ENCODE measurements at places on chromosomes 16 and 17.

DNA sequence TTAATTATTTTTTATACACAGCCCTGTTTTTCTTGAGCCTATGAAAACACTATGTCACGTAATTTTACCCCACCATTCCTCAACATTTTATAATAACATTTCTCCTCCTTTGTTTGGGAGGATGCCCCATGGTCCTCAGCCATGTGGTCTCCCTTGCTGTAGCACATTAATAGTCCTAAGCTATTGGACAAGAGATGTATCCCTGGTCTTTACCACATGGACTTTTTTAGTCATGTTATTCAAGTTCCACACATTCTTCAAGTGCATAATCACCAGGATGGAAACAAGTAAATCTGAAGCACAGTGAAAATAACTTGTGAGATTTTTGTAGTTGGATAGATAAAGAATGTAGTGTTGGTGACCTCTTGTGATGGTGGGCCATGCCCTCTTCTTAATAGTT, 2.0 kb upstream of the KRTAP2-3 start:
- no peak for DNase-seq

- DNase-seq, result no peak
These were observed 199.5 kb downstream of the ZNF18 start for GRCh38 chr17:11797803-11798202.

DNA sequence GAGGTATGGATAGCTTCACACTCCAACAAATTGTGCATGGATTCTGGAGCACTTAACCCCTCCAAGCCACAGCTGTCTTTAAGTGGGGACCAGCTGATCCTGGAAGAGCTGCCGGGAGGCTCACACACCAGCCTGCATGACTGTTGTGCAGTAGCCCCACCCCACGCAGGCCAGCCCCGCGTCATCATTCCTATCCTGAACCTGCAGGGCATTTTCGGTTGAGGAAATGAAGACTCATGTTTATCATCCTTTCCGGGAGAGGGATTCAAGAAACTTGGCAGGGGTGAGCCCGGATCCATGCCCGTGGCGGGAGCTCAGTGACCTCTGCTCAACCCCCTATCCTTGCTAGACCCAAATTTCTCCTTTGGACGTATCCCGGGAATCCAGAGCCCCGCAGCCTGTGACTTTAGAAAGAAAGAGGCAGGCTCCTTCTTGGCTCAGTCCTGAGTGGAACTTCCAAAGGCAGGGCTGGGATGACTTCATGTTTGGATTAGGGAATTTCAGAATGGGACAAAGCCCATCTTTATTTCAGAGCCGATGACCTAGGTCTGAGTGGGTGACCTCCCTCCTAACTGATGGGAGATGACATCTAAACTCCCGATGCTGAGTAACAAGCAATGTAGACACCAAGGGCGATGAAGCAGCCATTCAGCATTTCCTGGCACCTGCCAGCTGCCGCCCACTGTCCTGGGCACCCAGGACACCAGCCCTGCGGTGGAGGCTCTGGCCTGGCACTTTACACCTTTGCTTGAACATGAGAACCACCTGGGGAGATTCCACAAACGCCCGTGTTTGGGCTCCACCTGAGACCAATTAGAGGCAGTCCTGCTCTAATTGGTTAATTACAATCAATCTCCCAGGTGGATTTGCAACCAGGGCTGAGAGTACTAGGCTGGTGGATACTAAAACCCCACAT, 43.3 kb upstream of the CMIP start:
- no peak for DNase-seq

DNA sequence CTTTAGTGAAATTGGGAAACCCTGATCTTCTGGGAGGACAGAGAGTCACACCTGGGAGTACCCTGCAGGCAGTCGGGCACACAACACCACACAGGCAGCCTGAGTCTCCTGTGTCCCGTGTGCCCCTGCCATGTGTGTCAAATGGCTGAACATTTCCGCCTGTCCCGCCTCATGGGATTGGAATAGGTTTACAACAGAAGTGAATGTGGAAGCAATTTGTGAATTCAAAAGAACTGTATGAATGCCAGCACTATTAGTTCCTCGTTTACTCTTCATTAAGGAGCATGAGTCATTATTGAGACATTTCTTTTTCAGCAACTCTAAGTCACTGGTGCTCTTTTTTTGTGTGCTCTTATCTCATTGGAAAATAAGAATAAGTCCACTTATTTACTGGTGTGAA, 226.5 kb downstream of the PMP22 start:
- DNase-seq, result no peak

DNA sequence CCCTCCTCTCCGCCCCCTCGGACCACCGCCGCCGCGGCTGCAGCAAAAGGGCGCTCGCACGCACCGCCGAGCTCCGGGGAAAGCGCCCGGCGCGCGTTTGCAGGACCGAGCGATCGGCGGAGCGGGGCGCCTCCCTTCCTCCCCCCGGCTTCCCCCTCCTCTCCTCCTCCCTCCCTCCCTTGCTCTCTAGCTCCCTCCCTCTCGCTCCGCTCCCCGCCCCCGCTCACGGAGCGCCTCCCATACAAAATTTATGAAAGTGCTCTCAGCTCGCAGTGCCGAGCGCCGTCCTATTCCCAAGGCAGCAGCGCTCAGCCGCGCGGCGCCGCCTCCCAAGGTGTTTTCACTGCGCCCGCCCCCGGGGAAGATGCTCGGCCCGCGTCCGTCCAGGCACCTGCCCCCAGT, at the start of gene RTN4RL1:
Gene RTN4RL1, minus strand, starts transcription at position 115 of the 402 bp plus-strand sequence. CDS start 469 bp downstream, outside the sequence.
- peak; percentile 56 for DNase-seq

GRCh38 chr17:40038882-40039513, 15.2 kb downstream of the MED24 start:
- no peak for DNase-seq

DNA sequence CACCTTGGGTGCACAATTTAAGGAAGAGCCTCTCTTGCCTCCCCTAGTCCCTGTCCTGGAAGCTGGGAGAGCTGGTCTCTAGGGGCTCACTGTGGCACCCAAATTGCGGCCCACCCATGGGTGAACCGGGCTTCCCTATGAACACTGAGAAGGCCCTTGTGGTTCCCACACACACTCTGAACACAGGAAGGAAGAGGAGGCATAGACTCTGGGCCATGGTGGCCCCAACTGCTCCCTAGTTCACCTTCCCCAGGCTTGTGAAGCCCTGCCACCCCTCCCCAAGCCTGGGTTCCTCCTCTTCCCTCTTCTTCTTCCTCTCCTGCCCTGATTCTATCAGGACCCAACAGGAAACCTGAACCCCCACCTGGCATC, 10.5 kb downstream of the SREBF1 start:
- DNase-seq, result no peak

GRCh38 chr16:80751167-80751566, 53.2 kb downstream of the CDYL2 start:
- DNase-seq, result no peak

DNA sequence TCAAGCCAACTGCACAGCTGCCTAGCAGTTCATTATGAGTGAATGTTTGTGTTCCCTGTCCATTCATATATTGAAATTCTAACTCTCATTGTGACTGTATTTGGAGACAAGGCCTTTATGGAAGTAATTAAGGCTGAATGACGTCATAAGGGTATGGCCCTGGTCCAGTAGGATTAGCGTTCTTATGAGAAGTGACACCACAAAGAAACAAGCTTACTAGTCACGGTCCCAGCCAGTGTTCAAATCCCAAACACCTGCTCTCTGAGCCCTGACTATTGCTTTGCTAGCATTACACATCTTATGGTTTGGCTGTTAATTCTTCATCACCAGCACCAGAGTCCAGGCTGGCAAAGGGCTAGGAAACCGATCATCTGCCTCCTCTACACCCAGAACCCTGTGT, 2.2 kb downstream of the ZNF668 start:
- no peak for DNase-seq

GRCh38 chr17:64627797-64628196, 34.3 kb downstream of the SMURF2 start:
- DNase-seq, result peak; percentile 8

DNA sequence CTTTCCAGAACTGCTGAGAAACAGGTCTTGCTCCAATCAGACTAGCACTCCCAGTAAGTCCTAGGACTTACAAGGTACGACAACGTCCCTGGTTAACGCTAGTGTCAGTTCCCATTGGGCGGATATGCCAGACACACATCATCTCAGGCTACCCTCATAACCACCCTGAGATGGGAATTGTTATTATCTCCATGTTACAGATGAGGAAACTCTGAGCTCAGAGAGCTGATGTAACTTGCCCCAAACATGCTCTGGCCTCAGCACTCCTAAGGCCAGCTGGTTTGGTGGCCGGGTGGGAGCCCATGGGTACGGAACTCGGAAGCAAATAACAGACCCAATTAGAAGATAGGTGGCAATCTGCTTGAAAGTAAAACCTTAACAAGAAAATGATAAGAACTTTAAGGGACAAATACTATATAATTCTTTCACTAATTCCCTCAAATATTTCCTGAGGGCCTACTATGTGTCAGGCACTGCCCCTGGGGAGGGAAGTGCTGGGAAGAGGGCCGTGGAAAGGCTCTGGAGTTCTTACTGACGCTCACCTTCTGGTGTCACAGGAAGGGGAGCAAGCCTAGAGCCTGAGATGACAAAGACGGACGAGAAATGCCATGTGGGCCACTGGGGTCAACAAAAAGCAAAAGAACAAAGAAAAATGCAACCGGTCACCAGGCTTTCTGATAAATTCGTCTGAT, 6.9 kb downstream of the CREBBP start:
- DNase-seq, result no peak

DNA sequence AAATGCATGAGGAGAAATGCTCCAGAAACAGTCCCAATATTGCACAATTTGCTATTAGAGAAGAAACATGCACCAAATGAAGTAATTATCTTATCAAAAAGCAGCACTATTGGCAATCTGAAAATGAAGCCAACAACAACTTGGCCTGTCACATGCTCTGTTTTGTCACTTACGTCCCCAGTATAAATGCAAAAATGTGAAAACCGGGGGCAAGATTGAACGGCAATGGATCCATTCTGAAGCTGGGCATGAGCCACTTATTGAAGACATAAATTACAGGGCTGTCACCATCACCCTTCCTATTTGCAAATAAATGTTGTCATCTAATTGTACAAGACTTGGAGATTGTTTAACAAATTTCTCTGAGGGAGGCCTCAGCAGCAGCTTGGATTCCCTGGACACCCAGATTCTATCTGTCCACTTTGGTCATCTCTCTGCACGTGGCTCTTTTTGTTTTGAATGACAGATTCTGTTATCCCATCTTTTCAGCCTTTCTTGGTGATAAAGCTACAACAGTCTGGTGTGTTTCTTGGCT, 180.2 kb upstream of the CDH5 start:
- DNase-seq, result no peak

DNA sequence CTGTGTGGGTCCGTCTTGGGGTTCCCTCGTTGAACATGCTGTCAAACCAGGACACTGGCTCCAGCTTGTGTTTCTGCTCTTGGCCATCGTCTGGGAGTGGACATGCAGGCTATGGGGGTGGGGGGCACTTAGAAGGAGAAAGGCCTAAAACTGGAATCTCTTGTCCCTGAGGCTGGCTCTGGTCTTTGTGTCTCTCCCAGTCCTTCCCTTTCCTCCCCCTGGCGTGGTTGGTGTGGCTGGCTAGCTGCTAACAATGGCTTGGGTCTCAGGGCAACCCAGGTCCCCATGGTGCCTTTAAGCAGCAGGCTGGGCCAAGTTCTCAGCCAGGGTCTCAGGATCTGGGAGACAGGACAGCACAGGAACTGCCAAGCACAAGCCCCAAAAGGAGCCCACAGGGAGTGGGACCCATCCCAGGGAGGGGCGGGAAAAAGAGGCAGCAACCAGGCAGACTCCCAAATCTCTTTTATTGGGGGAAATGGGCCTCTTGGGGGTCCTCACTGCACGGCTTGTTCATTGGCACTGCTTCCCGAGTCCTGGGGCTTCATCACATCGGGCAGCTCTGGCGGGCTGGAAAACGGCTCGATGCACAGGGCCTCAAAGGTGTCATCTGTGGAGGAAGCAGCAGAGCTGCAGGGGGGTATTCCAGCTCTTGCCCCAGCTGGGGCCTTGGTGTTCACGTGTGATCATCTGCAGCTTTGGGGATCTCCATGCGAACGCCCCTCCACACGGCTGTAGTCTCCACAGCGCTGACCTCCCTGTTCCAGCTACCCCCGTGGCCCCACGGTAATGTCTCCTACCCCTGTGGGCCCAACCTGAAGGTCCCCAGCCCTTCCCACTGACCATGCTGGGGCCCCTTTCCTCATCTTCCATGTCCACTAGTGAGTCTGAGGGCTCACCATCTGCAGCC, 5.3 kb downstream of the ELOB start:
- no peak for DNase-seq

GRCh38 chr16:49459953-49460735, 86.5 kb downstream of the C16orf78 start:
- no peak for DNase-seq

DNA sequence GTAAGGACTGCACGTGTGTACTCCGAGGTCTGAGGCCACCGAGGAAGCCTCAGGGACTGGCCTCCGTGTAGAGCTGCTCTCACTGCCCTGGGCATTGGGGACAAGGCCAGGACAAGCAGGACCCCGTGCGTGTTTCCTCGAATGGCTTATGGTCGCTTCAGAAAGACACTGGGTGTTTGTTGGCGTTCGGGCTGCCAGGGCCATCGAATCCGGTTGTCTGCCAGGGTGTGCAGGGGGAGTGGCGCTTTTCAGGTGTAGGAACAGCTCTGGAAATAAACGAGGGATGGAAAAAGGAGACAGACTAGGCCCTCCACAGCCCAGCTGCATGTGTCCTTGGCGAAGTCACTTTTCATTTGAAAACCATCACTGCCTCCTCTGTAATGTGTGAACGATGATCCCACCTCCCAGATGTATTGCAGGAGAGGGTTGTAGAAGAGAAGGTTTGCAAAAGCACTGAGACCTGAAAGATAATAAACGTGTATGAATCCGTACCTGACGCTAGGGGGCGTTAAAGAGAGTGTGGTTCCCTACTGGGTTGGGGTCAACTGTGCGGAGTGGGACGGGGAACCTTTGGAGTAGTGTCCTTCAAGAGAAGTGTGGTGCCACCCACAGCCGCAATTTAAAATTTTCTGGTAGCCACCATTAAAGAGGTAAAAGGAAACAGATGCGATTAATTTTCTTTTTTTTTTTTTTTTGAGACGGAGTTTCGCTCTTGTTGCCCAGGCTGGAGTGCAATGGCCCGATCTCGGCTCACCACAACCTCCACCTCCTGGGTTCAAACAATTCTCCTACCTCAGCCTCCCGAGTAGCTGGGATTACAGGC, 2.1 kb upstream of the ZSCAN10 start:
- peak; percentile 52 for DNase-seq

DNA sequence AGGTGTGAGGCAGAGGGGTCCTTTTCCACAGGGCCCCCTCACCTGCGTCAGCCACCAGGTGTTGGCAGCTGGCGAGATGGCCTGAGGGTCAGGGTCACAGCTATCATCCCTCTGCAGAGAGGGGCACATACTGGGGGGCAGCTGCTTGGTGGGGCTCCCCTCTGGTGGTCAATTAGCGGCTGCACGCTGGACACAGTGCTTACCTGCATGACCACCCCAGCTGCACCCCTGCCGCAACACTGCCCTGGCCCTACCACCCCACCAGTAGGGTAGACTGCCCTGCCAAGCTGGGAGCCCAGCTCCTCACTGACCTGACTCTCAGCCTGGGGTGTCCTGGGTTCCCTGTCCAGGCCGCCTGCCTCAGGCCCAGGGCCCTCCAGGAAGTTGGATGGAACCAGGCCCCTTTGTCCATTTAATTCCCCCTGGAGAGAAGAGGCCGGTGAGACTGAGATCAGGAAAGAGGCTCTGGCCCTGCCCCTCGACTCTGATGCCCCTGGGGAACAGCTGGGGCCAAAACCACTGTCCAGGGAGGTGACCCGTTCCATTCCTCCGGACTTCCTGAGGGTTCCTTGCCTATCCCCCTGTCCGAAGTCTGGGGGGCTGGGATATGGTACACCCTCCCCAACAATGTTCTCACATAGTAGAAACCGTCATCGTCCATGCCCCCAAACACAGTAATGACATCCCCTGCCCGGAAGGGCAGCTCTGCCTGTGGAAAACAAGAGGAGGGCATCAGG, 23.7 kb downstream of the TSPOAP1 start:
- no peak for DNase-seq

- DNase-seq, result no peak
These were observed 24.7 kb upstream of the TMC7 start for GRCh38 chr16:18959031-18959505.
